IgD-negative memory B cell (primary cell): ENCODE measurements at places on chromosomes 13 and 19. TPM values are rescaled to one million over a fixed set of nuclear protein-coding genes. Genes with fewer than 3 reads are reported as not detected.

The SLC17A7 gene
- not detected for polyA plus RNA-seq

The ZNF534 gene
- polyA plus RNA-seq, result 0.14 TPM

The ZNF44 gene
- 18.9 TPM for polyA plus RNA-seq

The ZNF844 gene
- polyA plus RNA-seq, result 8.8 TPM

The KLK3 gene
- polyA plus RNA-seq, result not detected

The SPINT2 gene
- 167 TPM for polyA plus RNA-seq

The NLRP7 gene
- 1.4 TPM for polyA plus RNA-seq

The NLRP11 gene
- 0.20 TPM for polyA plus RNA-seq

The FFAR1 gene
- 0.24 TPM for polyA plus RNA-seq

The FLT3LG gene
- 24.3 TPM for polyA plus RNA-seq

The NXNL1 gene
- not detected for polyA plus RNA-seq

The LRRC63 gene
- polyA plus RNA-seq, result not detected

The ZNF471 gene
- 0.14 TPM for polyA plus RNA-seq

The GAPDHS gene
- polyA plus RNA-seq, result not detected

The AP2A1 gene
- 6.5 TPM for polyA plus RNA-seq

The FBN3 gene
- polyA plus RNA-seq, result not detected

The RAB3A gene
- 1.5 TPM for polyA plus RNA-seq

The TMEM150B gene
- not detected for polyA plus RNA-seq

The B3GNT8 gene
- 0.59 TPM for polyA plus RNA-seq

The IFI30 gene
- 473 TPM for polyA plus RNA-seq

The DPF1 gene
- polyA plus RNA-seq, result 0.24 TPM

The TBXA2R gene
- 3.3 TPM for polyA plus RNA-seq

The TMED1 gene
- polyA plus RNA-seq, result 26.9 TPM

The VRK3 gene
- polyA plus RNA-seq, result 87.5 TPM

The ZNF223 gene
- polyA plus RNA-seq, result 1.5 TPM

The TNFSF9 gene
- 14.7 TPM for polyA plus RNA-seq

The SELENOV gene
- not detected for polyA plus RNA-seq

The SHISA7 gene
- polyA plus RNA-seq, result not detected

The HMGB1 gene
- polyA plus RNA-seq, result 580 TPM

The PRR20B gene
- polyA plus RNA-seq, result not detected

The NALCN gene
- polyA plus RNA-seq, result not detected

The B3GNT3 gene
- not detected for polyA plus RNA-seq

The HCST gene
- polyA plus RNA-seq, result 118 TPM

The PAK4 gene
- 3.7 TPM for polyA plus RNA-seq

The RNF225 gene
- not detected for polyA plus RNA-seq

The ZNF560 gene
- not detected for polyA plus RNA-seq

The PPM1N gene
- polyA plus RNA-seq, result 4.0 TPM

The MYO1F gene
- polyA plus RNA-seq, result 40.9 TPM

The DAND5 gene
- not detected for polyA plus RNA-seq

The RNF17 gene
- not detected for polyA plus RNA-seq

The TMPRSS9 gene
- not detected for polyA plus RNA-seq

The ZNF132 gene
- polyA plus RNA-seq, result 0.53 TPM

The TJP3 gene
- polyA plus RNA-seq, result 4.9 TPM

The PSG4 gene
- polyA plus RNA-seq, result not detected

The SGCG gene
- not detected for polyA plus RNA-seq

The PIBF1 gene
- 15.0 TPM for polyA plus RNA-seq

The NLRP5 gene
- not detected for polyA plus RNA-seq

The RELB gene
- polyA plus RNA-seq, result 89.8 TPM

The VSTM1 gene
- not detected for polyA plus RNA-seq

The ZNF728 gene
- polyA plus RNA-seq, result not detected

The WDR87 gene
- not detected for polyA plus RNA-seq

The PPAN gene
- polyA plus RNA-seq, result 37.5 TPM

The FBXO17 gene
- polyA plus RNA-seq, result not detected
